ENCODE measurements at places on chromosomes 1 and 21.

DNA sequence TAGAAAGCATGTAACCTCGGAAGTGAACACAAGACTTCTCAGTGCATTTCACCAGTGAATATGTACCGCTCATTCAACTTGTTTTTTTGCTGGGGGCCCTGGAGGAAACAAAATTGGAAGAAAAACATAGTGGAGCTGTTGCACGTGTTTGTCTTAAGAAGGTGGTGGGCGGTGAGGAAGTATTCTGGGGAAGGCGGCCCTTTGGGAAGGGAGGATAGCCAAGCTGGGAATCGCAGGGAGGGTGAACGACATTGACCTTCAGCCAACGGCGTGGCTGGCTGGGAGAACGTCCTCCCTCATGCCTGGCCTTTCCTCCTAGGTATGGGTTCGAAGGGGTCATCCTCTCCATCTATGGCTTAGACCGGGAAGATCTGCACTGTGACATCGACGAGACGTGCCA is 19.4 kb downstream of the TFF3 start:
- DNase-seq: no peak

DNA sequence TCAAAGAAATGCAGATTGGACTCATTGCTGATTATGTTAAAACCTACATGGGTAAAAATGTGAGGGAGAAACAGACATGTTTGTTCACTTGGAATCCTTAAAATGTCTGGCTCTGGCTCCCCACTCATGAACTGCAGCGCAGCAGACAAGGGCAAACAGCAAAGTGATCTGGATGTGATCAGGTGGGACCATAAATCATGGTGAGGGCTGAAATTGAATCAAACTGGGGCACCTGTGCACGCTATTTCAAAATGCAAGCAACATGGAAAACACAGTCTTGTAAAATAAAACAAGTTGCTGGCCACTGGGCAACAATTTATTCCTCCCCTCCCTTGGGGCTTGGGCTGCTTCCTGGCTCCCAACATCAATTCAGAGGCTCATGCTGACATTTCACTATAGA is 373.4 kb downstream of the SEC16B start:
- no peak for DNase-seq

DNA sequence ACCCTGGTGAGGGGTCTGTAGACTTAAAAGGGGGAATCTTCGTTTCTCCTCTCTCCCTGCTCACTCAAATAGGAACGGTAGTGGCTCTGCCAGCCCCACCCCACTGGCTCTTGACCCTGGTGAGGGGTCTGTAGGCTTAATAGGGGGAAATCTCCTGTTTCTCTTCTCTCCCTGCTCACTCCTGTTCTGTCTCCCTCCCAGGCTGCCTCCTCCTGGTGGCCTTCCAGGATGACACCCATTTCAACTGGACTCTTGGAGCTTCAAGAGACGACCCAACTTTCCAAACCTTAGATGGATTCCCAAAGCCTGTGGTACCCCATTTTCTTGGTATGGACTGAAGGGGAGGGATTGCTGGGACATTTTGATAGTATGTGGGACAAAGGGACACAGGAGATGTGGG is 1.4 kb upstream of the EPHB2 start:
- DNase-seq: no peak

DNA sequence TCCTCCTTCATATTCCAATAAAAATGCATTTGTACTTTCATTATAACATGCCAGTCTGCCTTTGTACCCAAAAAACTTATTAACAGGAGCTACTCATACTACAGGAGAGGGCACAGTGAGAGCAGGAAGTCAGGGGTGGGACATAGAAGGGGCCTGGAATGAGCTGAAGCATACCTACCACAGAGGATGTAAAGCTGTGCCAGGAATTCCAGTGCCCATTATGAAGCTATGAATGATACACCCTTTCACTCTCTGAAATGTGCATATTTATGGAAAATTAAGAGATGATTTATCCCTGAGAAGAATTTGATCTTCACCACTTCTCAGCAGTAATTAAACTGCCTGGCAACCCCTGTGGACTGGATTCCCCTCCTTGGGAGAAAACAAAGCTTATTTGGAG is 65.8 kb downstream of the ATP5PO start:
- DNase-seq: no peak

GRCh38 chr1:155598842-155599331 is 11.1 kb upstream of the MSTO1 start:
- no peak for DNase-seq

GRCh38 chr21:28789523-28789922 is 203.2 kb downstream of the LTN1 start:
- DNase-seq: no peak

DNA sequence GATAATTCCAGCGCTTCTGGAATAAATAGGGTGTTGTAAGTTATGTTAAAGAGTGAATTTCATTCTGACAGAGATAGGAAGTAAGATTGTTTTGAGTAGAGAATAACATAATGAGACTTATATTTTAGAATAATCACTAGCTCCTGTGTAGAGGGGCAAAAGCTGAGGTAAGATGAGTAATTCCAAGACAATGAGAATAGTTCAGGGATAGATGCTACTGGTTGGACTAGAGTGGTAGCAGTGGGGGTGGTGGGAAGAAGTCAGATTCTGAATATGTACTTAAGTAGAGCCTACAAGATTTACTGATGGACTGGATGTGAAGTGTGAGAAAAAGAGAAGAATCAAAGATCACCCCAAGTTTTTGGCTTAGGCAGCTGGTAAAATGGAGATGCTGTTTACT is 23.3 kb upstream of the MOV10 start:
- no peak for DNase-seq

DNA sequence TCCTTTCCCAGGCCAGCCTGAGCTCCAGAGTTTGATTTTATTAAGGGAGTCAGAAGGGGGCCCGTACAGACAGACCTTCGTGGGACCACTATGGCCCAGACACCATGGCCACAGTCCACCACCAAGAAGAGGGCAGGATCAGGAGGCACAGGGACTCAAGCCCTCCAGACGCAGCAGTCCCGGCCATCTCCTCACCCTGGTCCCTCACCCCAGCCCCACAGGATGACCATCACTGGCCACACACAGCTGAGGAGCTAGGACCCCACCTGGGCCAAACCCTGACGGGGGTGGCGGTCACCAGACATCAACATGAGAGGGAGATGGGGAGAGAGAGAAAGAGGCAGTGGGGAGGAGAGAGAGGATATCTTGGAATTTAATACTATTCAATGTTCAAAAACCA is 29.2 kb upstream of the AGPAT3 start:
- DNase-seq: no peak

- no peak for DNase-seq
Measured at GRCh38 chr1:23930861-23931490, 17.8 kb upstream of the CNR2 start.

DNA sequence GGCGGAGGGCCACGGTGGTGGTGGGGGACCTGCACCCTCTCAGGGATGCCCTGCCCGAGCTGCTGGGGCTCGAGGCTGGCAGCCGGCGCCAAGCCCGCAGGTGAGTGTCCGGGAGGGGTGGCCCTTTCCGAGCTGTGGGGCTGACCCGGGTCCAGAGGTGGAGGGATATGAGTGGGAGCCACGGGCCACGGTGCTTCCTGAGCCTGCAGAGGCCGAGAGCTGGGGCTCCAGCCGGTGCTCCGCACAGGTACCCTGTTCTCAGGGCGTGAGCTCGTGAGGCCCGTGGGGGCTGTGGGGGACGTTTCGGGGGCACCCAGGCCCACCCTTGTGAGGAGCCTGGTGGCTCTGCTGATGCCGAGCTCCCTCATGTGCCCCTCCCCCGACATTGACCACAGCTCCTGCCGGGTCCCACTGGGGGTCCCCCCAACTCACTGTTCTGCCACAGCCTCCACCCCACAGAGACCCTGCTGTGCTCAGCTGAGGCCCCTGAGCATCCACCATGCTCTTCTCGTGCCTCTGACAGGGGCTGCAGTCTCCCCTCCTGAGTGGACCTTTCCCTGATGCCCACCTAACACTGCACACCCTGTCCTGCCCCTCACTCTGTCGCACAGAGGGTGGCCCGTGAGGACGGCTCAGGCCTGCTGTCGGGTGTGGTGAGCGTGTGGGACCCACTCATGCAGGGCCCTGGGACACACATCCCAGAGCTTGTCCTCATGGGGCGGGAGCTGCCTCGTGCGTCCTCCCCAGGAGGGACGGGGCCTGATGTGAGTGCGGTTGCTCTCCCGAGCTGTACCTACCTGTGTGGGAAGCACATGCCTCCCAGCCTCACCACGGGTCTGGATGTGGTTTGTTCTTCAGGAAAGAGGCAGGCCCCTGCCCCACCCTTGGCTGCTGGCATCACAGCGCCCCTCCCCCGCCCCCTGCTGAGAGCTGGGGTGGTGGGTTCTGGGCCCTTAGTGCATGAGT is 27.5 kb downstream of the SLX9 start:
- no peak for DNase-seq

All from activated naive CD8-positive, alpha-beta T cell treated with anti-CD3 and anti-CD28 coated beads, Interleukin-2, amount 50 U/mL, for 24 hours (primary cell).